Activated T-cell treated with anti-CD3 and anti-CD28 coated beads, Interleukin-2, amount 50 U/mL, for 48 hours (primary cell): ENCODE measurements at places on chromosomes 16 and 17.

GRCh38 chr16:57282510-57283213, 1.8 kb downstream of the PLLP start:
- DNase-seq, result no peak

GRCh38 chr17:55785181-55785580, 34.3 kb downstream of the PCTP start:
- no peak for DNase-seq

GRCh38 chr16:82384017-82384416, 214.0 kb upstream of the MPHOSPH6 start:
- DNase-seq, result no peak

DNA sequence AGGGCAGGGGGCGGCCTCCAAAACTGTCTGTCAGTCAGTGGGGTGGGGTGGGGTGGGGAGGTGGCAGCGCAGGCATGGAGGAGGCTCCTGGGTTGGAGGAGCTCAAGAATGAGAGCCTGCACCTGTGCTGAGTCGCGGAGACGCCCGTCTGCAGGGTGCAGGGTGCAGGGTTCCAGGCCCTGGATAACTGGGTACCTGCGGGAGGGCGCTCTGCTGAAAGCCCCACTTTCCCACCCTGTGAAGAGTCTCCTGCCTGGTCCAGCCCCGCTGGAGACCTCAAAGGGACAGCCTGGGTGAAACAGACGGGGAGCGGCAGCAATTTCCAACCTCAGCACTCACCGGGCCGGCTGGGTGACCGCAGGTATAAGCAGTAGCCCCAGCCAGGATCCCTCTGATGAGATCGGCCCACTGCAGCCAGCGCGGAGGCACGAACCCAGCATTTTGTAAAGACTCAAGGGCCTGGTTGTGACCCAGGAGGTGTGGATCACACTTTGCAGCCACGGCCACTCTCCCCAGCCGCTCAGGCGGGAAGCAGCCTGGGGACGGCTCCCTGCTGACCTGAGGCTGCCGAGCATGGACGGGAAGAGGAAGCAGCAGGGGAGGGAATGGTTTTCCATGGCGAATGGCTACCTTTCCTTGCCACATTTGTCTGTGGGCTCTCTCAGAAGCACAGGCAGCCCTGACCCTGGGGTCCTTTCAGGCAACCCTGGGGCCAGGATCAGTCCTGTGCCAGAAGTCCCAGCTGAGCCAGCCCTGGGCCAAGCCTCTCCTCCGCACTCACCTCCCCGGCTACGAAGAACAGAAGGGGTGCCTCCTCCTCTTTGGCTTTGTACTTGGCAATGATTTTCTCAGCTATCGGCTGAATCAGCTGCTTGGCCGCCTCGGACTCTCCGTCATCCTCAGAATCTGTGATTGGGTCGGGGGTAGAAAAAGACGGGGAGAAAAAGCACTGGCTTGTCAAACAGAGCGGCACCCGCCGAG, 21.0 kb downstream of the MRM3 start:
- no peak for DNase-seq

- no peak for DNase-seq
Observed at GRCh38 chr16:54355251-54355650, 68.7 kb upstream of the IRX3 start.

DNA sequence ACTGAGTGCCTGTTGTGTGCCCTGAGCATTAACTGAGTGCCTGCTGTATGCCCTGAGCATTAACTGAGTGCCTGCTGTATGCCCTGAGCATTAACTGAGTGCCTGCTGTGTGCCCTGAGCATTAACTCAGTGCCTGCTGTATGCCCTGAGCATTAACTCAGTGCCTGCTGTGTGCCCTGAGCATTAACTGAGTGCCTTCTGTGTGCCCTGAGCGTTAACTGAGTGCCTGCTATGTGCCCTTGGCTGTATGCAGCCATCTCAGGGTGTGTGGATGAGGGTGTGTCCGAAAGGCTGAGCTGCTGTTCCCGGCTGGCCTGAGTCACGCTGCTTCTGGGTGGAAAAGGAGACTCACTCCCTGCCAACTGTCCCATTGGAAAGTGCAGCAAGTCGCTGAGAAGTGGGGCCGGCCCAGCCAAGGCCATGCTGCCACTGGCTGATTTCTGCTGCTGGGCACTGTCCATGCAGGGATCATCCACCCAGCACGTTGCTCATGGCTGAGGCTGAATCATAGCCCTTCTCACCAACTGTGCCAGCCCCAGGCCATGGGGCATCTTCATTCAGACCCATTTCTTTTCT, 113.8 kb downstream of the OR1D5 start:
- DNase-seq, result no peak

DNA sequence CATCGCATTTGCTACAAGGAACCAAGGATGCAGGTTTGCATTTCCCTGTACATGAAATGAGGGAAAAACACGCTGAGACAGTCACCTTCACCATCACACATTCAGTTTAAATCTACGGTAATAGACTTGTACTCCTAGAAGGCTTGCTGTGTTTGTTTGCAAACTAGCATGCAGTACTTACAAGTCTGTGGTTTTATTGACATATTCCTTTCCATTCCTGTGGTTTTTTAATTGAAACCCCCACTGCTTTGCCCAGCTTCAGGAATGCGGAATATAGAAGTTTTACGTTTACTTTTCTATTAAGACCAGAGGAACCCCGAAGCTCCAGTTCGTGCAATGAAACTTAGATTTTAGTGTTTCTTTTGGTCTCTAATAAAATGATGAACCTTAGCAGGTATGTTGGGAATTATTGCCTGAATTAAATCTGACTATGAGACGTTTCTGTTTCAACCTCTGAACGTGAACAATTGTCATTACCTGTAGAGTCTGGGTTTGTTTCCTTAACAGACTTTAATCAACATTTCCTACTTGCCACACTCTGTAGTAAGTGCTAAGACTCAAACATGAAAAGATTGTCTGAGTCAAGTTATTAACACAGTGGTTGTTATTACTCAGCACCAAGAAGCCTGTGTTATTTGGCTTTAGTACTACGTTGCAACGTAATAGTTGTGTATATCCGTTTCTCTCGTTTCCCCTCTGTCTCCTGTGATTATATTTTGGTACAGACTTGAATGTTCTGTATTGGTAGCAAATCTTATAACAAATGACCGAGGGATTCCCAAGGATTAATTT, 793.3 kb upstream of the GOT2 start:
- no peak for DNase-seq

DNA sequence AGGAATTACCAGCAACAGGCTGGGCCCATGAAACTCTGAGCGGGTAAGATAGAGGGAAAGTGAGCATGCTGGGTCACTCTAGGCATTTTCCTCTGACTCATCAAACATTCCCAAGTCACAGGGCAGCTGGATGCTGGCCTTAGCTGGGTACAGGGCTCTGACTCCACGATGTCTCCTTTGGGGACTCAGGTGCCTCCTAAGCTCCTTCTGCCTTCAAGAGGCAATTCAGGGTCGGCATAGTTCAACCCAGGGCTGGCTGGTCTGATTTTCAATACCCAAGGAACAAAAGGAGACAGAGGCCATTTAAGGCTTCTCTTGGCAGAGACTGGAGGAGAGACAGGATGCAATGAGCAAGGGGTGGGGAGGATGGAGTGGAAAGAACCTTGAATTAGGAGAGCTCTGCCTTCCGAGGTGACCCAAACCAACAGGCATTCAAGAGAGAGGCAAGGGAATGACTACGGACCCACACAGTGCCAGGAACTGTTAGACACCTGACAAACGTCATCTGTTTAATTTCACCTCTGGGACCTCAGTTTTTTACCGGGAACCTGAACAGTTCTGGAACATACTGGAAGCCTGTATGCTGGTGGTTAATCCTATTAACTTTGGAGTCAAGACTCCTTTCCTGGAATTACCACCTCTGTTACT, 910 bp downstream of the WBP2 start:
- DNase-seq, result no peak

DNA sequence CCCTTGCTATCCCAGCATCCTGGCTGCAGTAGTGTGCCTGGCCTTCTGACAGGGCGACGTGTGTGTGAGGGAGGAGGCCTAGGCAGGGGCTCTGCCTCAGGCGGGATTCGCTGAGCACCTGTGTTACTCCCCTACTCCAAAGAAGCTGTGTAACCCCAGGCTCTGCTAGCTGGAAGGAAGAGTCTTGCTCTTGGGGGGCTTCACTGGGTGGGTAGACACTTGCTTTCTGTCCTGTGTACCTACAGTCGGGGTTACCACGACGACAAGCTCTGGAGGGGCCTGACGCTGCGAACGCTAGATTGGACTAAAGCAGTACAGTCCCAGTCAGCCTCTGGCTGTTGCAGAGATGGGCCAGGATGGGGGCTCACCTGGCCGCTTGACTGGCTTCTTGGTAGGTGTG, 9.5 kb downstream of the EXOC7 start:
- DNase-seq, result no peak

DNA sequence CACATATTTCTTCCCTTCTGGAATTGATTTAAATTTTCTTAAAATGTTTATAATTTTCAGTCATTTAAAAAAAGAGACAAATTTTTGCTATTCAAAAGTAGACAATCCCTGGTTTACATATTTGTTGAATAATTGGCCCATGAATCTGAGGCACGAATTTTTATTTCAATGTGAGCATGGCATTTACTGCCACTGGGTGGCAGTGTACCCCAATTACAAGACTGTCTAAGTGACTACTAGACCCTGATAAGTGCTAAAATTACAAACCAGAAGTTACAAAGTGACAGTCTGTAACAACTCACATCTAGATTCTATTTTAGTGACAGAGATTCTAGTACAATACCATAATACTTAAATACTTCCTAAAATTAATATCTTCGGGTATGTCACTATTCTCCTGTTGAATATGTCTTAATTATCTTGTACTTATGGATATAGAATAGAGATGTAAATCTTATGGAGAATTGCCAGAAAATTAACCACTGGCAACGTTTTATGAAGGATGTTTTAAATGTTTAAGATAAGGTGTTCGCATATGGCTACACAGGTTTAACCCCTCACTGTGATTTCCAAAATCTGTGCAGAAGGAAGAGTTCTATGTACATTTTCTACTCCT, 235.8 kb downstream of the MAP2K4 start:
- no peak for DNase-seq

- no peak for DNase-seq
Observed at GRCh38 chr17:164303-165235, 16.9 kb downstream of the DOC2B start.

- DNase-seq, result no peak
Observed at GRCh38 chr17:72588561-72588960, 467.7 kb downstream of the SOX9 start.
